Natural killer cell (primary cell): ENCODE measurements at places on chromosomes 7 and 10. TPM values are rescaled to one million over a fixed set of nuclear protein-coding genes. Genes with fewer than 3 reads are reported as not detected.

Gene GLI3
- 3.1 TPM for total RNA-seq

Gene POU6F2
- not detected for total RNA-seq

Gene MSMB
- total RNA-seq, result not detected

Gene TCAF2
- 8.7 TPM for total RNA-seq

Gene GPER1
- total RNA-seq, result not detected

Gene DLX6
- not detected for total RNA-seq

Gene H2BK1
- not detected for total RNA-seq

Gene CYP2E1
- 2.8 TPM for total RNA-seq

Gene OPALIN
- not detected for total RNA-seq

Gene LIPK
- total RNA-seq, result not detected

Gene UPK3BL2
- total RNA-seq, result 56.5 TPM

Gene PLXDC2
- total RNA-seq, result 21.6 TPM

Gene TMEM273
- 29.4 TPM for total RNA-seq

Gene AKR1C1
- total RNA-seq, result 0.63 TPM

Gene TMEM270
- total RNA-seq, result not detected

Gene POLR2J2
- total RNA-seq, result 63.8 TPM

Gene LIPA
- 43.3 TPM for total RNA-seq
